ENCODE measurements at places on chromosomes 2 and 18.
A peak's percentile ranks its signal among the peaks of the same experiment; 100 is the strongest.

GRCh38 chr18:50008306-50008705, 186.6 kb downstream of the MYO5B start:
- no peak for DNase-seq

GRCh38 chr2:53432936-53433335, 334.7 kb upstream of the CHAC2 start:
- no peak for DNase-seq

DNA sequence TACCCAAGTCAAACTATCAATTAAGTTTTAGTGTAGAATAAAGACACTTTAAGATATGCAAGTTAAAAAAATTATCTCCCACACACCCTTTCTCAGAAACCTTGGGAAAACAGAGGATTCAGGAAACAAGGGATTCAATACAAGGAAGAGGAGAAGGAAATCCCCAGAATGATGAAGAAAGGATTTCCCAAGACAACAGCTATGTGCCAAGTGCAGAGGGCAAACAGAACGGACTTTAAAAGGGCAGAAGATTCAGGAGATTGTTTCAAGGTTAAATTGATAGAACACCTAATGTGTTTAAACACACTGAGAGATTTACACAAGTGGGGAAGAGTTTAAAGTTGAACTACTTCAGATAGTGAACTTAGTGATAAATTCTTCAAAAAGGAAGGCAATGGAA, 71.5 kb upstream of the EPAS1 start:
- DNase-seq, result no peak

DNA sequence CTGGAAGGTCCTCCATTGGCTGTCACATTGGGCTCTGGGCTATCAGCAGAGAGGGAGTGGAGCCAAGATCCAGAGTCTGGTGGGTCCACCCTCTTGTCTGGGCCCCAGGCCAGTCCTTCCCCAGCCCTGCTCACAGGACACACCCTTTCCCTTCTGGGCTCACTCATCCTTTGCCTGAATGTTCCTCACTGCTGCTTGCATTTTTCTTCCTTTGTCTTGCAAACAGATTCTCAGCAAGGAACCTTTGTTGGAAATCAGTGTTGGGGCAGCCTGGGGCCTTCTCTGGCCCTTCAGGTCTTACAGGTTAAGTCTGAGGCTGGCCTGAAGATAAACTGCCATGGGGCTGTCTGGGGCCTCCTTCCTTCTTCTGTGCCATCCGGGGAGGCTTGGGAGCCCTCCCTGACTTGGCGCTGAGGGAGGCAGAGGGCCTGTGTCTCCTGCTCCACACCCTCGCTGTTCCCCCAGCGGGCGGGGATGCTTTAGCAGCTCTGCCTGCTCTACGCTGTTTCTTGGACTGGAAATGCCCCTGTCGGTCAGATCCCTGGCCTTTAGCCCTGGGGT, 11.5 kb upstream of the CELF4 start:
- DNase-seq, result peak; percentile 21

GRCh38 chr2:206512999-206513398, 69.7 kb downstream of the ADAM23 start:
- DNase-seq, result no peak

DNA sequence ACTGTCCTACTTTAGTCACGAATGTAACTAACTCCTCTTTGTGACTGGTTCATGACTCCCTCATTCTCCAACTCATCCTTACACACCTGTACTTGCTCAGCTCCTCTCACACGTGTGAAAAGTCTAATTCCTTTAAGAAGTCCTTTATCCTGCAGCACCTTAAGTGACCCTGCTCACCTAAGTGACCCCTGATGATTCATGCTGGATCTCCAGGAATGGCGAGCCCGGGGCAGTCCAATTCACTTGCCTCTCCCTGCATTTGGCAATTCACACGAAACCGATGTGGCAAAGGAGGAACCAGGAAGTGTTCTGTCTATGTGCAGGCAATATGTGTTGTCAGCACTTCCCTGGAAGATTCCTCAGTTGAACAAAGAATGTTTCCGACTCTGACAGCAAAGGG, 189.8 kb upstream of the NABP1 start:
- no peak for DNase-seq

Data from COR-L47 (cell line).